Neural crest cell (in vitro differentiated cells): ENCODE measurements at places on chromosomes 4 and X.

- no peak for DNase-seq
Measured at GRCh38 chrX:108516184-108516583, 76.5 kb downstream of the COL4A5 start.

GRCh38 chr4:122259849-122260248 lies 107.7 kb downstream of the BLTP1 start:
- DNase-seq = no peak

DNA sequence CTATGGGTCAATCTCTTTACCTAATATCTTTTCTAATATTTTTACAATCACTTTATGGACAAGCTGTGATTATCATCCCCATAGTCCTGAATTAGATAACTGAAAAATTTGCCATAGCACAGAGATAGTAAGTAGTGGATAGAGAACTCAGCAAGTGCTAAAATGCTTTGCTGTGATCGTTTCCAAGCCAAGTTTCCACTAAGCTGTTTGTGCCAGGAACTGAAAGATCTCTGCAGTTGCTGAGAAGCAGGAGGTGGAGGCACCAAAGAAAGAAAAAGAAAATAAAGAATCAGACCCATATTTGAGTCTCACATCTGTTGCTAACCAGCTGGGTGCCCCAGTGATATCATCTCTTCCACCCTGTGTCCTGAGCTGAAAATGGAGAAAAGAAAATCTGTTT lies 605.6 kb upstream of the BOD1L1 start:
- no peak for DNase-seq

- DNase-seq = no peak
Measured at GRCh38 chrX:150872773-150873336, 25.6 kb downstream of the CD99L2 start.

DNA sequence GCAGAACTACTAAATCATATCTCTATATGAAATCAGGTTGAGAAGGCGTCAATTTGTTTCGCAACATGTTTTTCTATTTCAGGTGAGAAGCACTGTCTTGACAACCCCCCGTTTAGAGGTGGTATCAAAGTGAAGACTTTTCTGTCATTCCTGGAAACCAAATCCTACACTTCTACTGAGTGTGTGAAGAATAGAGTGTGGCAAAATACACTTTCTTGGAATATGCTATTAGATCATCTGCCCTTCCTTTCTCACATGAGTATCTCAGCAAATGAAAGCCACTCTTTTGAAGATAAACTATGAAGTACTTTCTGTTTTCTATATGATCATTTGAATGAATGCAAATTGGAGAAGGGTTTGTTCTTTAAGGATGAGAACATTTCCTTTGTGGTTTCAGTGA lies 174.0 kb upstream of the FMR1 start:
- no peak for DNase-seq

DNA sequence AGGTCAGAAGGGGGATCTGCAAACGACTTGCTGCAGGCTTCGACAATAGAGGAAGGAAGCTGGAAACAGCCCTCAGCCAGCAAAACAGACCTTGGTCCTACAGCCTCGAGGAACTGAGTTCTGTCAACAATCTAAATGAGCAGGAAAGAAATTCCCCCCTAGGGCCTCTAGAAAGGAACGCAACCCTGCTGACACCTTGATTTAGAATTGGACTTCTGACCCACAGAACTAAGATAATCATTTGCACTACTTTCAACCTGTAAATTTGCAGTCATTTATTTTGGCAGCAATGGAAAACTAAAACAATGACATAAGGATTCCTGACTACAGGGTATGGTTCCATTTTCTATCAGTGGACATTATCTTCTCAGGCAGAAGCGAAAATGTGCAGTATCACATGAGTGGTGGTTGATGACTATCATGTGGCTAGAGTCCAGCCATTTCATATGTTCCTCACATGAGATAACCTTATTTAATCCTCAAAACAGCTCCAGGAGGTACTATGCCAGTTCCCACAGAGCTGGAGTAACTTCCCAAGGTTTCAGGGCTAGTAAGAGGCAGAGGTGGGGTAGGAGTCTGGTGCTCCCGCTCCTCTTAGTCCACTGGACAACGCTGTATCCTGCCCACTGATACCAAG lies 61.6 kb downstream of the SAT1 start:
- DNase-seq = no peak

- peak; percentile 15 for DNase-seq
Measured at GRCh38 chr4:65007841-65008439, 598.7 kb upstream of the TECRL start.

DNA sequence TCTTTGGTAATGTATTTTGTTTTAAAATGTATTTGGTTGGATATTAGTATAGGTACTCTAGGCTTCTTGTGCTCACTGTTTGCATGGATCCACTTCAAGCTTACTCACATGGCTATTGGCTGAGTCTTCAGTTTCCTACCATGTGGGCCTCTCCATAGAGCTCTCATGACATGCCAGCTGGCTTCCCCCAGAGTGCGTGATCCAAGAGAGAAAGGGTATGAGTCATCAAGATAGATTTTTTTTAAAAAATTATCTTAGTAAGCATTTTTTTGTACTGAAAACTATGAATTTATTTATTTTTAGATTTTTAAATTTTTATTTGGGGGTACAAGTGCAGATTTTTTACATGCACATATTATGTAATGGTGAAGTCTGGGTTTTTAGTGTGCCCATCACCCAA lies 219.1 kb upstream of the AMOT start:
- no peak for DNase-seq

- DNase-seq = no peak
Measured at GRCh38 chrX:33385546-33385945, 174.2 kb upstream of the DMD start.

- DNase-seq = no peak
Measured at GRCh38 chr4:96525898-96526297, 686.0 kb downstream of the PDHA2 start.

- DNase-seq = no peak
Measured at GRCh38 chr4:184441461-184442313, 32.7 kb downstream of the IRF2 start.

DNA sequence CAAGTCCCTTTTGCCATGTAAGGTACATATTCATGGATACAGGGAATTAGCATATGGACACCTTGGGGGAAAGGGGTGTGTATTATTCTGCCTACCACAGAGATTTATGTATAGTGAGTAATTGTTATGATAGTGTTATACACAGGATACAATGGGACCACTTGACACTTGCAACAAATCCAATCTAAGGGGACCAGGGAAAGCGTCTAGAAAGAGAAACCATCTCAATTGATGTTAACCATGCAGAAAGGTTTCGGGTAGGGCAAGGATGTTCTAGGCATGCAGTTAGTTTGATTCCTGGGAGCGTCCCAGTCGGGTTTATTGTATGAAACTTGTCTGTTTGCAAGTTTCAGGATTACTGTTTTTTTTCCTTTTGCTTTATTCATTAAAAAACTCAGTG lies 34.2 kb downstream of the MMRN1 start:
- no peak for DNase-seq

DNA sequence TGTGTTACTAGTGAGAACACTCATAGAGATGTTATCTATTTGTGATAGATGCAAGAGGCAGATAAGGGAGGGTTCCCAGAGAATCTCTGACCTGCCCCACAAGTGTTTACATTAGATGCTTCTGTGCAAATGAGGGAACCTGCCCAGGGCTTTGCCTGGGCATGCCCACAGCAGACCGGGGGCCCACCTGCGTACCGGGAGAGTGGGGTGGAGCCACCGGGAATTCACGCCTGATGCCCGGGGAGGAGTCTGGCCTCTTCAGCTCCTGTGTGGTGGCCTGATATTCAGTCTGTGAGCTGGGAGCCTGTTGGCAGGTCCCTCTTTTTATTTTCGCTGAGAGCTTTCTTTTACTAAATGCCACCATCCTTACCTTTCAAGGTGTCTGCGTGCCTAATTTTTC lies 155.7 kb downstream of the SNCA start:
- DNase-seq = no peak

- no peak for DNase-seq
Measured at GRCh38 chr4:68594678-68595077, 18.6 kb upstream of the UGT2B17 start.

DNA sequence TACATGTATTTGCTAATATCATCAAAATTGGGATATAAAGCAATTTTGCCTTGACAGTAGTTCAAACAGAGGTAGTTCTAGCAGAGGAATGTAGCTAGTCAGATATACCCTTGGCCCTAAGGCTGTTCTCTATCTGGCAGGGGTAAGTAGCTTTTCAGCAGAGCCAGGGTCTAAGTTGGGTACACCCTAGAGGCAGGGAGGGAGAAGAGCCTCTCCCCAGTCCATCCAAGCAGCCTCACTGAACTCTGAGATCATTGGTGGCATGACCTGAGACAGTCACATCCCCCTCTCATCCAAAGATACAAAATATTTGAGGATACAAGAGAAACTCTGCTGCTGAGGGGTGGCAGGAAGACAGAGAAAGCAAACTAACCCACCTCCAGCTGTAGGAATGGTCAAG lies 343.7 kb downstream of the DHX15 start:
- DNase-seq = no peak

- DNase-seq = no peak
Measured at GRCh38 chrX:110175696-110176095, 142.2 kb downstream of the AMMECR1 start.

- DNase-seq = no peak
Measured at GRCh38 chrX:40120838-40121580, 23.3 kb upstream of the BCOR start.

- DNase-seq = no peak
Measured at GRCh38 chr4:186260117-186260503, 5.9 kb upstream of the F11 start.

DNA sequence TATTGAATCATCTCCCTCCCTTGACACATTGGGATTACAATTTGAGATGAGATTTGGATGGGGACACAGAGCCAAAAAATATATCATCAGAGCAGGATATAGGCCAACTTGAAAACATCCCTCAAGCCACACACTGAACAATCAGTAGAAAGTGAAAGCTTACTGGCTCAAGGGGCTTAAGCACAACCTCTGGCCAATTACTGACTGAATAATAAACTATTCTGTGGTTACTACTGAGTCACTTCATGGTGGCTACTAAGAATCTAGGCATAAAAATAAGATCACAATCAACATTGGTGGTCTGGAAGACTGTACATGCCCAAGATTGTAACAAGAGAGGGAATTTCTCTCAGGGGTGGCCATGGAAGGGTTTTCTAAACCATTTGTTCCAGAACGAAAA lies 27.4 kb upstream of the GPR174 start:
- no peak for DNase-seq

- no peak for DNase-seq
Measured at GRCh38 chrX:17549107-17549651, 174.2 kb downstream of the NHS start.

DNA sequence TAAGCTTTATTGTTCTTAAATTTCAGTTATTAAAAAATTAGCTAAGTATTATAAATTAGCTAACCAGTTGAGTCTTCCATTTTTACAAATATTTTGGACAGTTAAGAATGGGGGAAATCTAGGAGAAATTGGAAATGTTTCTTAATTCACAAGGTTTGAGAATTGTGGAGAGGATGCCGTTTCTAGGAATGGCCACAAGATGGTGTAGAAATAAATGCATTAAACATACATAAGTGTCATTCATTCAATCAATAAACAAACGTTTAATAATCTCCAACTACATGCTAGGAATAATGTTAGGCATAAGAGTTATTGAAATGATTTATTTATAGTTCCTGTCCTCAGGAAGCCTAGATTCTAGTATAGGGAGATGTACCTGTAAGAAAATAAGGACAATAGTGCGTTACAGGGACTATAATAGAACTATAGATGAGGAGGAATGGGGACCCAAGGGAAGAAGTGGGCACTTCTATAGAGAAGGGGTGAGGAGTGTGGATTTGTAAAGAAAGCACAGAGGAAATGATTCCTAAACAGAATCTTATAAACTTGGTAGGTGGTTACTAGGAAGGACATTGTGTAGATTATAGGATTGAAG lies 195.7 kb upstream of the ANK2 start:
- no peak for DNase-seq

- no peak for DNase-seq
Measured at GRCh38 chrX:20547611-20548051, 280.9 kb upstream of the RPS6KA3 start.

DNA sequence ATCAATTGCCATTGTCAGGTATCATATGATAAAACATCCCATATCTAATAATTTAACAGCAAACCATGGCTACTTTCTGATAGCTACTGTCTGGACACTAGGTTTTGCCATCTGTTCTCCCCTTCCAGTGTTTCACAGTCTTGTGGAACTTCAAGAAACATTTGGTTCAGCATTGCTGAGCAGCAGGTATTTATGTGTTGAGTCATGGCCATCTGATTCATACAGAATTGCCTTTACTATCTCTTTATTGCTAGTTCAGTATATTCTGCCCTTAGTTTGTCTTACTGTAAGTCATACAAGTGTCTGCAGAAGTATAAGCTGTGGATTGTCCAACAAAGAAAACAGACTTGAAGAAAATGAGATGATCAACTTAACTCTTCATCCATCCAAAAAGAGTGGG lies 7.0 kb downstream of the NPY5R start:
- no peak for DNase-seq

DNA sequence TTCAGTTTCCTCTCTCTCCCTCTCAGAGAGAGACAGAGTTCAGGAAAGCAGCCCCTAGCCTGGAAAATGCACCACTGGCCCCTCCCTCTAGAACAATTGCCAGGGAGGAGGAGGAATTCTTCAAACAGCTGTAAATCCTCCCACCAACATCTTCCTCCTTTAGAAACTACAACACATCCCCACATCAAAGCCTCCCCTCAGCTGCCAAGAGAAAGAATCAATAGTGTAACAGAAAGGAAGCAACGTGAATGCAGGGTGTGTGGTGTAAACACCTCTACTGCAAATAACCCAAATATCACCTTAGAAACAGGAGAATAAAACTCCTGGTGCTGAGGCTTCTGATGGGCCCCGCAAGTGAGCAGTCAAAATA lies 249.9 kb upstream of the GATB start:
- DNase-seq = no peak

DNA sequence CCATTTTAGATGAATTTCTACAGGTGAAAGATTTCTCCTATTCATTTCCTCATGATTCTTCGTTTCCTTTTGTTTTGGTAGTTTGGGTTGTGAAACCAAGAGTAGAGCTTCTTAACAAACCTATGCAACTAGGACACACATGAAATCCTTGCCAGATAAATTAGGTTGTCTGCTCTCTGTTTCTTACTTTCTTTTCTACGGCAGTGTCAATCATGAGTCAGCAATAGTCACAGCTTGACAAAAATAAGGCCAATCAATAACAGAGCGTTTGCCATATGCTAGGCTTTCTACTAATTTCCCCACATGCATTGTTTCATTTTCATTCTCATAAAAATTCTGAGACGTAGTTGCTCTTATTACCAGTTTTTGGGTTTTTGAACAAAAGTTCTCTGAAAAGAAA lies 20.3 kb downstream of the CLRN2 start:
- no peak for DNase-seq

DNA sequence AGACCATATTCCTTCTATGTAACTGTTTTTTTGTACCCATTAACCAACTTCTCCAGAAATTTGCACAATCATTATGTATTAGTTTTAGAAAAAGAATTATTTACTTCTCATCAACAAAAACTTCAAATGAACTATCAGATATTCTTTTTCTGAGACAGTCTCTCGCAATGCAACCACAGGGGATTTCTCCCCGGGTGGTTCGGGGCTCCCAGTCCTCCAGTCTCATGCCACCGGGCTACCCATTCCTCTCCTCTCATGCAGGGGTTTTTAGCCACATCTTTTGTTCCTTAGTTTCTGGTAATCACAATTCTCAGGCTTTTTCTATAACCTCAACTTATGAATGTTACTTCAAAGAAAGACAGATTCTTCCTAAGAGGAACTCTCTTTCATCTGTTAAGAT lies 46.6 kb upstream of the CLNK start:
- no peak for DNase-seq

- no peak for DNase-seq
Measured at GRCh38 chr4:70734168-70734954, 12.6 kb downstream of the RUFY3 start.

- no peak for DNase-seq
Measured at GRCh38 chr4:123455360-123455759, 58.8 kb downstream of the SPRY1 start.
